Mesothelial cell of epicardium (in vitro differentiated cells): ENCODE measurements at places on chromosomes 4 and X.

DNA sequence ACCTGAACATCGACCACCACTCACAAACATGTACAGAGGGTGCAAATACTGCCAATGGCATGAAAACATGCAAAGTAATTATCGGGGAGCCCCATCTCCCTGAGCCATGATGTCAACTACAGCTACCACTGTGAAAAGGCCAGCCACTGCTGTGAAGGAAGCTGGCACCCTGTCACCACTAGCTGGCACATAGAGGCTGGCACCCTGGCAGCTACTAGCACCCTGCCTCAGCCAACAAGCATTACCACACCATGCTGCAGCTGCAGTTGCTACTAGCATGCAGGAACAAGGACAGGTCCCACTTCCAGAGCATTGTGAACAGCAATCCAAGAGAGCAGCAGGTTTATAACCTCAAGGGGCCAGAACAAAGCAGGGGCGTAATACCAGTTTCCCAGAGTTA lies 81.4 kb downstream of the PRR32 start:
- DNase-seq = no peak

DNA sequence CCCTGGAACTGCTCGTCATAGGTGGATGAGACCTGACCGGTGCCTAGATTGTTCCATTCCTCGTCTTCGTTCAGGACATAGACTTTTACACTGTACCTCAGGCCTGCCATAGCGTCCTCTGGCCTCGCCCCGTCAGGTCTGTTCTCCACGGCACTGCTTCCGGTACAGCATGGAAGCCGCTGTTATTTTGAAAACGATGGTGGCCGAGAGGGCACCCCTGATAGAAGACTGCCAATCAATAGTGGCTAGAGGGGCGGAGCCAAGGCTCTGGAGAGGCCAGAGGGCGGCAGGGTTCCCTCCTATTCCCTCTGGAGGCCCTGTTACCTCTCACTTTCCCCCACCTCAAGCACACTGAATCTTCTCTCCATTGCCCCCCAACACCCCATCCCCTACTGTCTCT lies at the start of gene PPP4R3C:
TSS of gene PPP4R3C (minus strand) at position 155 of the 400 bp plus-strand sequence. CDS start at position 110, 45 bp downstream.
- DNase-seq = no peak

DNA sequence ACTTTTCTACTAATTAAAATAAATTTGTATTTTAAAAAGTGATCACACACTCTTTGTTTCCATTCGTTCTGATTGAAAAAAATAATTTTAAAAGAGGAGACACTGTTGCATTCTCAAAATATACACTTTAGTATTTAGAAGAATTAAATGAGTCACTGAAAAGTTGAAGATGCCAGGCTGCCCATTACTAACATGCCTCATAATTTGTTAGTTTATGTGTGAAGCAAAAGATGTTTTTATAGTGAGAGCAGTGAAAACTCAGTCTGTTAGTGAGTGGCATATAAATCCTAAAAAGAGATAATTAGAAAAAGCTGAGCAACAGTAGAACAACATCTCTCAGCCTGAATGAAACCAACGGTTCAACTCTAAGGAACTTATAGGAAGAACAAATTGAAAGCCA lies 143.4 kb downstream of the CDS1 start:
- no peak for DNase-seq

DNA sequence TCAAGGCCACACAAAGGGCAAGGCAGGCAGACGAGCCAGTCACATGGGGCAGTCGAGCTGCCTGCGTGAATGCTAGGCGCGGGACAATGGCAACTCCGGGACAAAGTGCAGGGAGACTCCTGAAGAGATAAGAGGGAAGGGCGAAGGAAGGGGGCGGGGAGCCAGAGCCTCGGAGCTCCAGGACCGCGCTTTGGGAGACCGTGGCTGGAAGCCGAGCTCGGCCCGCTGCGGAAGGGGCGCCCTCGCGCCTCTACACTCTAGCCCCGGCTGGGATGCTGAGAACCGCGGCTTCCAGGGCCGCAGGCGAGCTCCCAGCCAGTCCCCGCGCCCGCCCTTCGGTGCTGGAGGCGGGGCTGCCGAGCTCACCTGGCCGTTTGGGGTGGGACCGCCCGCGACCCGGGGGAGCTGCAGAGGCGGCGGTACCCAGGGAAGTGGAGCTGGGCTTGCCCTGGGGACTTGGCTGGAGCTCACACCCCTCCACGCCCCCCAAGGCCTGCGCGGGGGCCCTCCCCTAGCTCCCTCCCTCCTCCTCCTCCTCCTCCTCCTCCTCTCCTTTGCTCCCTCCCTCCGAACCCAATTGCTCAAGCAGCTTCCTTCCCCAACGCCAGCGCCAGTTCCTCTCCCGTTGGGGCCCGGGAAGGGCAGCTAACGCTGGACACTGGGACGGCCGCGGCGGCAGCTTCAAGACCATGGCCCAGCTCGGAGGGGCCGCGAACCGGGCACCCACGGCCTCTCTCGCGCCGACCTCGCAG lies at the start of gene SOWAHD:
TSS of gene SOWAHD (plus strand) at position 610 of the 752 bp plus-strand sequence. CDS start at position 690, 80 bp downstream.
- DNase-seq = no peak

GRCh38 chrX:148874636-148875246 lies 374.3 kb downstream of the AFF2 start:
- DNase-seq = no peak

DNA sequence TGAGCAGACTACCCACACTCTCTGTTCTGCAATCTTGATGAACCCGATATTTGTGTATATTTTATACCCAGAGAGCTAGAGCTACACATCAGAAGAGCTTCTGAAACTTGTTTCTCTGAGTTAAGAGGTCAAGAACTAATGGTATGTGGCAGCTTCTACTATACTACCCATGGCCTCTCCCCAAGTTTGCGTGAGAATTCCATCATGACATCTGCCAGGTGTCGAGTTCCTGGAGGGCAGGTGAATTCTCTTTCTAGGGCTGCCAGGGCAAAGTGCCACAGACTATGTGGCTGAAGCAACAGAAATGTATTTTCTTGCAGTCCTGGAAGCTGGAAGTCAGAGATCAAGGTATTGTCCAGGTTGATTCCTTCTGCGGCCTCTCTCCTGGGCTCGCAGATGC lies 4.4 kb downstream of the SORCS2 start:
- no peak for DNase-seq

- DNase-seq = no peak
Measured at GRCh38 chrX:3425031-3425430, 78.6 kb upstream of the MXRA5 start.
